Gastroesophageal sphincter (tissue), 4 donors: ENCODE measurements at places on chromosomes 6 and 20.

DNA sequence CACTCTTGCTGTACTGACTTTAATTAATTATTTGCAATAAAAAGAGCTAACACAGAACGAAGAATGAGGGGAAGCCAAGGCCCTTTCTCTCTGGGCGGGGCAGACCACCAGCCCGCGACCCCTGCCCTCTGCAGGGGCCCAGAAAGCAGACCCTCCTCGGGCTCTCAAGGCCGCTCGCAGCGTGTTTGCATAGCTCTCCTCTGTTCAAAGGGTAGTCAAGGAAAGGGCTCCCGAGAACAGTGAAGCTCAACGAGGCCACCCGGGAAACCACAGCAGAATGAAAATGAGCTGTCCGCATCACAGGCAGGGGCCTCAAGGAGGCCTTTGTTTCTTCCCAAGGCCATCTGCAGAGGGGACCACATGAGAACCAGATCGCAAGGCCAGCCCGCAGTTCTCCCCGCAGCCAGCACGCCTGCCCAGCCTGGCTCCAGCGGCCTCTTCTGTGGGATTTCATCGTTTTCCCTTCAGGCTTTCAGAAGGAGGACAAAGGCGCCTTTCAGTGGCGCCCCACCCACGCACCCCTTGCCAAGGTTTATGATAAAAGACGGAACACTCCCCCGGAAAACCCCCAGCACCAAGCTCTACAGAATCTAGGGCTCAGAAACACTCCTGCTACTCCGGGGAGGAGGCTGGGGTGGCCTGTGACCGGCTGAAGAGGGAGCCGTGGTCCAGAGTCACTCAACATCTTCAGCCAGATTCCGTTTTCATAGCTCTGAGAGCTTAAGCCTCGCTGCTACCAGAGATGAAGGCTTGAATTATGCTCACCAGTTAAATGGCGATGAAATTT, 25.3 kb downstream of the ACSS1 start:
- peak; percentile 57 for ATAC-seq

- ATAC-seq = no peak
These were observed 57.2 kb downstream of the C6orf58 start for GRCh38 chr6:127634178-127634577.

GRCh38 chr20:22217712-22218352, 366.5 kb downstream of the FOXA2 start:
- no peak for ATAC-seq

- ATAC-seq = no peak
These were observed 60.8 kb upstream of the CARMIL1 start for GRCh38 chr6:25218346-25218745.

DNA sequence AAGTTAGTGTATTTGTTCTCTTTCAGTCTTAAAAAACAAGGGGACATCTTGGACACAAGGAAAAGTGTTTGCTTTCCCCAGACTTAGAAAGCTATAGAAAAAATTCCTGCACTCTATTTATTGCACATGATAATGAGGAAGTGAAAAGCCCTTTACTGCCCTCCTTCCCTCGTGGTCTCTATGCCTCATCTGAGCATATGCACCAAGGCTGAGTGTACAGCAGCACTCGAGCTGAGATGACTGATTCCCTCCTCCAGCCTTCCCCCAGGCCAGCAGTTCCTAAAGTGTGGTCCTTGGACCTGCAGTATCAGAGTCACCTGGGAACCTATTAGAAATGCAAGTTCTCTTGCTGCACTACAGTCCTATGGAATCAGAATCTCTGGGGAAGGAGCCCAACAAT, 14.3 kb upstream of the LAMP5 start:
- no peak for ATAC-seq

DNA sequence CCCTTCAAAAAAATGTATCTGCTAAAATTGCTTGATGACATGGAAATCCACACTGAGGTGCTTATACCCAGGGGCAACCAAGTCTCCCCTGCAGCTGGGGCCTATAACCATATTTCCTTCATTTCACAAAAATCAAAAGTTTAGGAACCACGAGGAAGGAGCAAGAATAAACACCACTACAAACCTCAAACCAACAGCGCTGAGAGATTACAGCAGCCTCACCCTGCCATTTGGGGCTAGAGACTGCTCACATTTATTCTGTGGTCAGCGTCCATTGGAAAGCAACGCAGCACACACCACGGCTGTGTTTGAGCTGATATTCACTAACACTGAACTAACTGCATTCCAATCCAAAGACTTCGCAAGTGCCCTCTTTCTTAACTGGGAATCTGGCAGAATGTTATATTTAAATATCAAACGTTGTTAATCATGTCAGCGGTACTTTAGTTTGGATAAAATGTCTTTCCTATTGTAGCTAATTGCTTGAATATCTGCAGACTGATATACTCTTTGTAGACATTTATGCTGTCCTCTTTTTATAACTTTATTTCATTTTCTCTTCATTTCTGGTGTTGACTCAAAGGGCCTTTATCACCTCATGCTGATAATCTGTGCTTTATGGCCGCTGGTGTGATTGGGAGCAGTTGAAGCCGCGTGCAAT, 94.6 kb downstream of the FOXA2 start:
- no peak for ATAC-seq

- ATAC-seq = peak; percentile 81
These were observed 69.0 kb downstream of the ZHX3 start for GRCh38 chr20:41248368-41249024.

- no peak for ATAC-seq
These were observed 4.6 kb upstream of the PREX1 start for GRCh38 chr20:48832405-48832730.

DNA sequence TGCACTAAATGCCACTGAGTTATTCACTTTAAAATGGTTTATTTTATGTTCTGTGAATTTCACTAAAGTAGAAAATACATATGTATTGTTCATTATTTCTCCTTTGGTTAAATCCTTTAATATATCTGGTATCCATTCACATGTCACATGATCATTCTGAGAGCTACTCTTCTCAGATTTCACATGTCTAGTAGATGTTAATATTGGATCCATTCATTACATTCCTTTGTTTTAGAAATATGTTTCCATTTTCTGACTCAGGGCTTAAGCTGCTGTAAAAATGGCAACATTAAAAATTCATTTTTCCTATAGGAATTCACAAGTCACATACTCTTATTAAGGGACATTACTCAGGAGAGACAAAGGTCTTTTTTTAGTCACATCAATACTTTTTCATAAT, 205.4 kb downstream of the ZFAND3 start:
- no peak for ATAC-seq

DNA sequence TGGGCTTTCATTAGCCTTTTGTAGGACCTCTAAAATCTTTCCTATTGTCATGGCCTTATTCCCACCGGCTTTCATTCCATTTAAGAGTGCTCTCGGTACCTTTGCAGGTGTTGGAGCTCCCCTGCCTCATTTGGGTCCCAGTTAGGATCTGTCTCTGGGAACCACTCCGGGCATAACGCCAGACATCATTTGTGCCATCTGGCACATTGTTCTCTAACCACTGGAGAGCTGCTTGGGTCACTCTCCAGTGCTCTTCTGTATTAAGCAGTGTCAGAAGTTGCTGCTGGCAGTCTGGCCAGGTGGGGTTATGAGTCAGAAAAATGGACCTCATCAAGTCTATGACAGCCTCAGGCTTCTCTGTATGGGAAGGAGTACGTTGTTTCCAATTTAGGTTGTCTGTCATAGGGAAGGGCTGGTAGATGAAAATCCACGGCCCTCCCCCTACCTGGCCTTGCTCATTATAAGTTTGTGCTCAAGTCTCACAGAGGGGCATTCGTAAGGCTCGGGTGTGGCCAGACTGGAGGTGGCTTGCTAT, 62.9 kb upstream of the MOCS1 start:
- ATAC-seq = no peak

- no peak for ATAC-seq
These were observed 430.2 kb downstream of the QKI start for GRCh38 chr6:163844761-163845160.

GRCh38 chr6:72411872-72412708, 209.8 kb upstream of the KCNQ5 start:
- ATAC-seq = peak; percentile 45

DNA sequence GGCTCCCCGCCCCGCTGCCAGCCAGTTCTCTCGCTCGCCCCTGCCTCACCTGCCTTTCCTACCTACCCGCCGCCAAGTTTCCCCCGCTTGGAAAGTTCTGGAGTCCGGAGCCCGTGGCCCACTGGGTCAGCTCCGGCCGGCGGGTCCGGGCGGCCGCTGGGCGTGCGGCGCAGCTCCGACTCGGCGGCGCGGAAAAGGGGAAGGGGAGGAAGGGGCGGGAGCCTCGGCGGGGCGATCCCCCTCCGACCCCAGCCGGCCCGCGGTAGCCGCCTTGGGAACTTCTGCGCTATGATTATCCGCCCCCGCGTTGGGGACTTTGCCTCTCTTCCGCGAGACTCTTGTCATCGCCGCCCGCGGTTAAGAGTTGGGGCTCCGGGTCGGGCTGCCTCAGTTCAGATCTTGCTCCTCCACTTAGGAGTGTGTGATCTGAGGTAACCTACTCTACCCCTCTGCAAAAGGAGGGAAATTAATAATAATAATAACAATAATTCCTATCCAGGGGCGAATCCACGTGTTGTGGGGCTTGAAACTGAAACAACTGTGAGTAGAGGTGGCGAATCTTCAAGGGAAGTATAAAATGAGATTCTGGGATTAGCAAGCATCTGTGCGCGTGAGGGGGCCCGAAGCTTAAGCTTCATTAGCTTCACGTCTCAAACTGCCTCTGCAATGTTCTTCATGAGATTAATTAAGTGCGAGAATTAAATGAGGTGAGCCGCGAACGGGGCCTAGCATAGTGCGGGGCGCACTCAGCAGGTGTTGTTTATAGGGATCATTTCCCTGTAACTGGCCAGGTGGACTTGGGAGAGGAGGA, 30.8 kb downstream of the SF3B5 start:
- ATAC-seq = peak; percentile 41

DNA sequence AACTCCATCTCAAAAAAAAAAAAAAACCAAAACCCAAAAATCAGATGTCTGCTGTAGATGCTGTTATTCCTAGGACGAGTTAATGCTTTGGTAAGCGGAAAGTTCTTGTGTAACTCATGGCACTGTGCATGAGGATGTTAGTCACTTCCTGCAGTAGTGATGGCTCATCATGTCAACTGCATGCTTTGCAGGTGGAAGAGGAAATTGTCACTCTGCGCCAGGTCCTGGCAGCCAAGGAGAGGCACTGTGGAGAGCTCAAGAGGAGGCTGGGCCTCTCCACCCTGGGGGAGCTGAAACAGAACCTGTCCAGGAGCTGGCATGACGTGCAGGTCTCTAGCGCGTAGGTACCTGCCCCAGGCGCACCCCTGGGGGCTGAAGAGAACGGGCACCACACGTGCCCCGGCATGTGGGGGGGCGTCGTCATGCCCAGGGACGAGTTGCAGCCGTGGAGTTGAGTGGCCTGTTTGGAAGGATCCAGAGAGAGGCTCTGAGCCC, 8.5 kb downstream of the TPD52L2 start:
- peak; percentile 83 for ATAC-seq

DNA sequence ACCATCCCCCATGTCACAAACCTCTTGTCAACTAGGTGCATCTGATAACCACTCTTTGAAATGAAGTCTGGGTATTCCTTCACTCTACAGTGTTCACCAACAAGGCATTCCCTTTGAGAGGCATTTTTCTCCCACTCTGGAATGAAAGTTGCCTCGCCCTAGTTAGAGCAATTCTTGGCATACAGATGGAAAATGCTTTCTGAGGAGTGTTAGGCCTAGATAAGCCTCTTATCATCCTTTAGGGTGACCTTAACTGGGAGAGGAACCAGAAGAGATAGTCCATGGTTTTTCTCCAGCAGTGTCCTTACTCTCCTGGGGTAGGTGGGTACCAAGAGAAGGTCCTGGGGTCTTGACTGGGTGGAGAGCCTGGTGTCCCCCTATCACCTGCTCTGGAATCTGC, 14.8 kb downstream of the CLIC5 start:
- ATAC-seq = no peak

GRCh38 chr20:4066551-4066950, 51.2 kb upstream of the RNF24 start:
- ATAC-seq = no peak

GRCh38 chr6:135054226-135054568, 425 bp downstream of the HBS1L start:
- no peak for ATAC-seq

- ATAC-seq = peak; percentile 31
These were observed 1.1 kb downstream of the SAPCD1 start for GRCh38 chr6:31763619-31763940.

DNA sequence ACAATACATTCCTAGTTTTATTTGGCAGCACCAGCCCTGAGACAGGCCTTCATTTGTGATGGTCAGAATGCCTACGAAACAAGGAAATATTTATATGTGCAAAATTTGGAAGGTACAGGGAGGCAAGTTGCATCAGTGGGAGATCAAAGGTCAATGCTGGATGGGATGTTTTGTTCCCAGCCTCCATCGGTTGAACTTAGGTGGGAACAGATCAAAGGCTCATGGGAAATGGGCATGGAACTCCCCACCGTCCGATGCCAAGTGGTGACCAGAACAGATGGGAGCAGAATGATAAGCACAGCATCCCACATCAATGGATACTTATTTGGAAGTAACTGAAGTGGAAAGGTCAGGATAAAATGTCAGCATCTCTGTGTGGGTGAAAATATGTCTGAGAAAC, 177.7 kb upstream of the TNFAIP3 start:
- ATAC-seq = no peak

- no peak for ATAC-seq
These were observed 34.9 kb downstream of the VTA1 start for GRCh38 chr6:142182004-142182403.

GRCh38 chr20:41078329-41078728, 49.7 kb downstream of the TOP1 start:
- peak; percentile 51 for ATAC-seq

- peak; percentile 48 for ATAC-seq
These were observed 78.9 kb upstream of the HEY2 start for GRCh38 chr6:125670568-125670967.

GRCh38 chr20:59579404-59580145, 24.8 kb upstream of the PHACTR3 start:
- no peak for ATAC-seq

- ATAC-seq = no peak
These were observed 1.7 kb downstream of the FKBP5 start for GRCh38 chr6:35686873-35687555.

- no peak for ATAC-seq
These were observed 54.2 kb downstream of the NCOA7 start for GRCh38 chr6:125844989-125845388.

GRCh38 chr6:158639056-158639455, 5.5 kb downstream of the DYNLT1 start:
- ATAC-seq = no peak

GRCh38 chr6:31631209-31631608, 10.7 kb downstream of the PRRC2A start:
- no peak for ATAC-seq

GRCh38 chr6:119215309-119215708, 134.3 kb downstream of the MAN1A1 start:
- no peak for ATAC-seq

DNA sequence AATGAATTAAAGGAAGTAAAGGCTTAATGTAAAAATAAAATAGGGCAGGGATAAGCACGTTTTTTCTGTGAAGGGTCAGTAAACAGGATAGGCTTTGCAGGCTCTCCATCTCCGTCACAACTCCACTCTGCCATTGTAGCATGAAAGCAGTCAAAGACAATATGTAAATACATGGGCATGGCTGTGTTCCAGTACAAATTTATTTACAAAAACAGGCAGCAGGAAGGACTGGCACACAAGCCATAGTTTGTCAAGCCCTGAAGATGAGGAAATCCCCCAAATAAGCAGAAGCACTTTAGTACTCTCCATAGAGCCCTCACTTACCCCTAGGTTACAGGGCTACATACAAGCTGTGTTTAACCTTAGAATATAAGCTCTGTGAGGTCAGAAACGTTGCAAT, 8.9 kb upstream of the FBXO9 start:
- no peak for ATAC-seq
